ENCODE measurements at places on chromosomes 3 and 15.

DNA sequence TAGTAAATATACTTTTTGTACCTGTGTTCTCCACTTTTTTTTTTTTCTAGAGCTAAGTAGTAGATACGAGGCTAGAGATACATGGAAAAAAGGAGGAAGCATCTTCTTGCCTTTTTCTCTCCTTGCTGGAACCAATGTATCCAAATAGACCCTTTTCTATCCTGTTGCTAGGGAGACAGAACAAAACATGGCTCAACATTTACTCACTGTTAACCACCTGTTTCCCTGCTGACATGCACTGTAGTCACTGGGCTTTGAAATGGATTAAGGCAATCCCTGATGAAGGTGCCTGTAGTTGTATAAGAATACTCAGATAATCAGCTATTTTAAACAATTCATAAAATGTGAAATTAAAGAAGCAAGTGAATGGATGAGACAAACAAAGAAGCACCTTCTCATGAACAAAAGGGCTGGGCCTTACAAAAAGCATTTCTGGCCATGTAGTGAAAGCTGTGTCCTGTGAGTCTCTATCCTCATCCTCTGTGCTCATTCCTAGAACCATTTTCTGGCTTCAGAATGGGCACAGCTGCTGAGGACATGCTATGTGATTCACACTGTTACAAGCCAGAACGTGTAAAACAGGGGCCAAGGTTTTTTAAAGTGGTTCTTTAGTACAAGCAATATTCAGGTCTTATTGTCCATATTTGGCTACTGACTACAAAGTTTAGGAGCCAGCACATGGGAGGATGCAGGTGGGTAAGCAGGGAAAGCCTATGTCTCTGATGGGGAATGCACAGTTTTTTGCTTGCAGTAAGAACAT is 100.4 kb upstream of the NDN start:
- DNase-seq = no peak

DNA sequence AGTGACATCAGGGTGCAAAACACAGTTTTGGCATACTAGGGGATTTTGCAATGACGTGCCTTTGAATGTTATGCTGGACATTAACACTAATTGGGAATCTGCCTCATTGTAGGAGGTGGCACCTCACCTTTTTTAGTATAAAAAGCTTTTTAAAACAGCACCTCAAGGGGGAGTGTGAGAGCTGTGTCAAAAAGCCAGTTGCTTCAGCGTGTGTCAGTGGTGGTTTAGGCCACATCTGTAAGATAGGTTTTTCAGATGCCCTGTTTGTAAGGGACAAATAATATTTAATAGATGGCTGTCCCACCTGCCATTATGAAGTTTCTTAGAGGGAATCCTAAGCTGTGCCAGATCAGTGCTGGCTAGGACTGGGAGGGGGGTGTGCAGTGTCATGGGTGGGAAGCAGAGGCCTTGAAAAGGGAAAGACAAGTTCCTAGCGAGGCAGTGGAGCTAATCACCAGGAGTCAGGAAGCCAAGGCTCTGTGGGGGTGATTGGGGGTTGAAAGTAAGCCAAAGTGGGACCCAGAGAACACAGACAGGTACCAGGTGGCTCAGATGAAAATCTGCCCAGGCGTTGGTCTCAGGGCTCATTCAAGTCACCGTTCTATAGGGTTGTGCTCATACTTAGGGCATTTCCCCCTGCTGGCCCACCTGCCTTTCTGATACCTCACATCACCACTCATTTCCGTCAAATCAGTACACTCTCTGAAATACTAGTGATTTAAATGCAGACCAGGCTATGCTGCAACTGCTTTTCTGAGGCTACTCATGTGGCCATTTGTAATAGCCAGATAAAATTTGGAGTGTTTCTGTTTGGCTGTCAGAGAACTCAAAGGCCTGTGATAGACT is 120.5 kb downstream of the BBX start:
- no peak for DNase-seq

GRCh38 chr3:22959593-22959992 is 243.5 kb upstream of the UBE2E2 start:
- no peak for DNase-seq

DNA sequence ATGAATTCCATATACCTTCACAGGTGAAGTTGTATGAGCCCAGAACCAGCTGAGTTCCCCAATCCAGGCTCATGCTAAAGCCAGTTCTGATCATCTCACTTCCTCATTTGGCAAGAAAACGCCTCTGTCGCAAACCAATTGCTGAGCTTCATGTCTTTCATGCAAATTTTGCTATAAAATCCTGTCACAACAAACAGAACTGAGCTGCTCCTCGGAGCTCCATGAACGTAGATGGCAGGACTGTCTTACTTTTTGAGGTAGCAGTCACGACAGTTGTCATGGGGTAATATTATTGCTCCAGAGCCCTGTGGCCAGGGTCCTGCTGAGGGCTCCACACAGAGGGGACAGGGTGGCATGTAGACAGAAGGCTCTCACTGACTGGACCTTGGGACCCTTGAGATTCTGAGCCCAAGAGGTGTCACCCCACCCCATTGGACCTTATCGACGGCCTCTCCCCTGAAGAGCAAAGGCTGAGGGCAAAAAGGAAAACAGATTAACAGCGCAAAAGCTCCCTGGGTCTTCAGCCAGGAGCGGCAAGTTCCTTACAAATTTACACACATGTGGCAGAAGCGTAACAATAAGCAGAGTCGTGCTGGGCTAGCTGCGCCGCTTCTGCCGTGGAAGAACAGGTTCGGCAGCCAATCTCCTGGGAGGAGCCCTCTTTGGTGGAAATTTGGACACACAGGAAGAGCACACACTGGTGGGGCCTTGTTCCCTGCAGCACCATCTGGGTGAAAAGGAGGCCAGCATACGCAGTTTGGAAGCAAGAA is 249.2 kb downstream of the OPA1 start:
- no peak for DNase-seq

DNA sequence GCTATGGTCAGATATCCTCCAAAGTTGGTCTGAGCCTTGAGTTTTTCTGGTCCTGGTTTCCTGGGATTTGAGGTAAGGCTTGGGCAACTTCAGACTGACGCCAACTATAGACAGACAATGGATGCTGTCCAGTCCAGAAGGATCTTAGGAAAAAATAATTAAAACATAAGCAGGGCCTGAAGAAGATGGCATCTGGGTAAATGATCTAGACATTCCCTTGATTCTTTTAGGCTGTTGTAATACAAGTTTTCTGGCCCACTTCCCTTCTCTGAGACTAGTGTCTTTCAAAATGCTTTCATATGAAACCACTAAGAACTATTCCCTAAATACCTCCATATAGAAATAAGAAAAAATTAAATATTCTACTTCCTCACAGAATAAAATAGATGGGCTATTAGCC is 47.7 kb upstream of the PLXND1 start:
- DNase-seq = no peak

DNA sequence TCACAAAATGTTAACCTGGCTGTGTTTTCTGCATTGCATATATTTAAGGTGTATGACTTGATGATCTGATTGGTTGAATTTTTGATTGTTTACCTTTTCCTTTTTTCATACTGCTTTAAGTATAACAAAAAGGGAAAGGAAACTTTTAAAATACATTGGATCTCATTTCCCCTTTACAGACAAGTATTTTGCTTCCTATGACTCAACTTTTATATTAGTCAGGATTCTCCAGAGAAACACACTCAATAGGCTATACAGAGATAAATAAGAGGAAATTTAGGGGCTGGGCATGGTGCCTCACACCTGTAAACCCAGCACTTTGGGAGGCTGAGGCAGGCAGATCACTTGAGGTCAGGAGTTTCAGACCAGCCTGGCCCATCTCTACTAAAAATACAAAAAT is 205.8 kb downstream of the TJP1 start:
- DNase-seq = no peak
